ENCODE measurements at places on chromosomes 6 and 20.

DNA sequence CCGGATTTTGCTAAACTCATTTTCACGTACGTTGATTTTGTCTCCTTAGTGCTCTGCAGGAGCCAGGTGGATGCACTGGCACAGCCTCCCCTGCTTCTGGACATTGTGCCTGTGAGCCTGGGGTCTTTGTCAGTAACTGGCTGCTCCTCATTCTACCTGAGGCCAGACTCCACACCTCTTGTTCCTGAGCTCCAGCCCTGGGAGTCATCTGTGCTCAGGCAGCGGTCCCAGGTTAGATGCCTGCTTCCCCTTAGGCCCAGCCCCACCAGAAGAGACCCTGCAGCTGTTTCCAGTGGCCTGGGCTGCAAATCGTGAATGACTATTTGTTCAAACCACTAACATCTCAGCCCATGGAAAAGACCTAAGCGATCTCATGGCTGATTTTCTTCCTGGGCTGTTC is 129.1 kb downstream of the ERMARD start:
- DNase-seq = no peak

- no peak for DNase-seq
These were observed 87.3 kb downstream of the PTPN1 start for GRCh38 chr20:50597406-50597969.

DNA sequence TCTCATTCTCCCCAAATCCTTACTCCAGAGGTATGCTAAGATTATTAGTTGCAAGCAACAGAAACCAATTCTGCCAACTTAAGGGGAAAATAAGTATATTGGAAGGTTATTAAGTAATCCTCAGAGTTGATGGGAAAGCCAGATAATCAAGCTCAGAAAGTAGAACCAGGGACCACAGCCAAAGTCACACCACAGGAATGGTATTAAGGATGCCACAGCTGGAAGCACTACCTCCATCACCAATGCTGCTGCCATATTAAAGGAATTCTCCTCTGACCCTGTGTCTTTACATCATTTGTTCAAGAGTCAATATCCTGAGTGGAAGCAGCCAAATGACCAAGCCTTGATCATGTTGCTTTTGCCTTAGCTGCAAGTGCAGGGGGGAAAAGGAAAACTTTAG is 9.9 kb downstream of the PROCR start:
- no peak for DNase-seq

DNA sequence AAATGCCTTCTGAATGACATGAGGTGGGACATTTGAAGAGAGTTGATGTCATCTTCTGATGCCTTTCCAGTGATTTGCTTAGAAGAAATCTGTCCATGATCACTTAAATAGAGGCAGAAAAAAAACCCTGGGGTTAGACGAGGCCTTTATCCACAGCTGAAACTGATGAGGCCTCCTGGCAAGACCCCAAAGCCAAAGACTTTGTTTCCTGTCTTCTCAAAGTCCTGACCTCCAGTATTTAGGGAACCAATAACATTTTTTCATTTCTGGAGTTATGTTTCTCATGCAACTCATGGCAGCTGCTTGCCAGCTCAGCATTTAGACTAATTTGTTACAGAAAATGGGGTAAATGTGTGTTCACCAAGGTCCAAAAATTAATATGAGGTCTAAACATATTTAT is 248.0 kb upstream of the PRDM1 start:
- no peak for DNase-seq

DNA sequence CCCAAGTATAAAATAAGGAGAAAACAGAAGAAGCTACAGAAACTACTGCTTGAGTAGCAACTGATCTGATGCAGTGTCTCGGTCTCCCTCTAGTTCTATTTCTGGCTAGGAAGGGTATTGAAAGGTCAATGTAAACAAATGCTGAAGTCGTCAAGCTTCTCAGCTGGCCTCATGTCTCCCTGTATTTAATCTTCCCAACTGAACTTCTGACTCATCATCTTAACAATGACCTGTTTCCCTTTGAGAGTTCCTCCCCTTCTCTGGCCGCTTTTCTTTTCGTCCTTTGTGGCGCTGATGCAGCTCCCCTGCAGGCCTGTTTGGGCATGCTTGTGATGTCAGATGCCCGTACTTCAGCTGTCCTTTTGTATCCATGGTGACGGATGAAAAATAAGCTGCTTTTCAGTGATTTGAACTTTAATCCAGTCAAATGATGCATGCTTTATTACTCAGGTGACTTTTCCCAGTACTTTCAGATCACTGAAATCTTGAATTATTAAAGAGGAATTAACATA is 7.8 kb upstream of the LCA5 start:
- peak; percentile 97 for DNase-seq

GRCh38 chr6:142699391-142699790 is 245.6 kb downstream of the HIVEP2 start:
- no peak for DNase-seq

DNA sequence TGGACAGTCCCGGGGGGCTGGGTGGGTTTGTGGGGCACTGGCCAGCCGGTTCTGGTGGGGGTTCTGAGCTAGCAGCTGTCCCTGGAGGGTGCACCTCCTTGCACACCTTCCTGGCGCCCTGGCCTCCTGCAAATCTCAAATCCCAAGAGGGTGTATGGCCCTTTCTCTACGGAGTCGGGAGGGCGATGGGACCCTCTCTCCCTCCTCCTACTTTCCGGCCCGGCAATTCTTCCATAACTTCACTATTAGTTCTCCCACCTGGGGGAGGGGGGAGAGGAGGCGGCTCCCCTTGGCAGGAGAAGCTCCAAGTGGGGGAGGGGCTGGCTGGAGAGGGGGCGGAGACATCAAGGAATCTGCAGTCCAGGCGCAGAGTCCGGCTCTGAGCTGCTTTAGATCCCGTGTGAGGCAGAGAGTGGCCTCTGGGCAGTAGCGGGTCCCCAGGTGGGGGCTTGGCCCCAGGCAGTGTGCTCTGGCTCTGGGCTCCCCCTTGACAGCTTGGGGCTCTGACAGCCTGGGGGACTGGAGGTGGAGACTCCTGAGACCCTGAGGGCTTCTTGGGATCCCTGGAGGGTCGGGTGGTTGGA is 1.4 kb upstream of the LAMA5 start:
- peak; percentile 92 for DNase-seq

DNA sequence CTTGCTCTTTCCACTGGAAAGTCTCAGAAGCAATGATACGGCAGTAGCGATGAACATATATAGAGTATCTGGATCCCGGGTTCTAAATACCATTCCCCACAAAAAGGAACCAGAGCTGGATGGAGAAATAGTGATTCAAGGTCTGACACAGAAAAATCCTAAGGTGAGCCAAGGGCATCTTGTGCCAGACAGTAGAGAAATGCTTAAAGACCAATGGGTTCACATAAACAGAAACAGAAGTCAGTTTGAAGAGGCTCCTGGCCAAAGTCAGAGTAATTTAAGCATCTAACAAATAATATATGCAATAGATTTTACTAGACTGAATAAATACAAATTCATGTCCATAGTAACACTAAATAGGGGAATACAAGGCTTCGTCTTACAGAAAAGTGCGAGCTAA is 54.7 kb downstream of the RGS17 start:
- no peak for DNase-seq

DNA sequence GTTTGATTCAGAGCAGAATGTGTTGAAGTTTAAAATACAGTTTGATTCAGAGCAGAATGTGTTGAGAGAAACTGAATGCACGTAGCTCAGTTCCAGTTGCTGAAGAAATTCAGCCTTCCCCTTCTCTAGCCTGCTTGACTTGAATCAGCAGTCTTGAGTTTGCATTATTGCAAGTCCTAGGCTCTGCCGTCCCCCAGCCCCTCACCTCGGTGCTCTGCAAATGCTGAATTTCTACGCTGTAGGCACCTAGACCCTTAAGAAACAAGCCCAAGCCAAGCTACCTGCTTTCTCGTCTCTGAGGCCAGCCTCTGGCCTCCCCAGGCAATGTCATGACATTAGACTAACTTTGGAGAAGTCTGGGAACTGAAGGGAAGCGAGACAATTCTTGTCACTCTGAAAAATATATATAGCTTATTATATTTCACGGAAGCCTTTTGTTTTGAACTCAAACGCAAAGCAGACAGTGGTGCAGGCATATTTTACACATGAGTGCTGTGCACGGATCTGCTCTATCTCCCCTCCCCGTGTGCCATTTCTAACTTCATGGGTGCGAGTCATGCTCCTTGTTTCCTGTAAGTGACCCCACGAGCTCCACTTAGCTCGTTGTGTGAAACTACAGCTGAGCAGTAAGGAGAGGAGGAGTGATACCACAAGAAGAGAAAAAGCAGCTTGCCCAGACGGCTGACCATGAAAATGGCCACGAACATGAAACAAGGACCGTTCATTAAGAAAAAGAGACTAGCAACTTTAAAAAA is 71.4 kb upstream of the DUSP22 start:
- peak; percentile 74 for DNase-seq

GRCh38 chr20:59211208-59211765 is 47.7 kb downstream of the ZNF831 start:
- DNase-seq = no peak

DNA sequence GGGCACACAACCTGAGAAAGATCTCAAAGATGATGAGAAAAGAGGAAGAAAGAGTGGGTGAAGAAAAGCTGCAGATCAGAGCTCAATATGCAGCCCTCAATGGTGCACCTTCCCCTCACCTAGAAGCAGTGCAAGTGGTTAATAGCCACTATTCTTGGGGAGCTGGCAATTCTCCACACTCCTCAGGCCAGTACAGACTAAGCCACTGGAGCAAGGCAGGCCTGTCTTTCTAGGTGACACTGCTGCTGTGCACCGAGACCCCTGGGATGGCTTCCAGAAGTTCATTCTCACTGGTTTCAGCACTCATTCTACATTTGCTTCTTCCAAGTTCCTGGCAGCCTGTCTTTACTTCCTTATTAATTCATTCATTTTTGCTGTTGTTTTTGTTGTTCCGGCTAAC is 973.3 kb downstream of the KIF16B start:
- DNase-seq = no peak

DNA sequence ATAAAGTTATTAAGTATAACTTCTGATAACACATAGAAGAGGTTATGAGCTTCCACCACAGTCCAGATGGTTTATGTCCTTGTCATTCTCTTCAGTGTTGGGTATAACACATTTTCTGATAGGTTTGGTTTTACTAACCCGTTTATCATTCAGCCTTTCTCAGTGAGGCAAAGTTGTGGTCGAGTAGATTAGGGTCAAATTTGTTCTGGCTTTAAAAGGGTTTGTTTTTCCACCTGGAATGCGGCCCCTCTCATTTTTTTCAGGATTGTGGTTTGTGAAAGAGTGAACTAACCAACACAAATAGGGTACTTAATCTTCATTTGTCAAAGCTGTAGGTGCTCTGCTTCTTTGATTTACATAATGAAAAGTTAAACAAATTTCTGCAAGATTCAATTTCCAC is 204.2 kb upstream of the ASCC3 start:
- peak; percentile 75 for DNase-seq

DNA sequence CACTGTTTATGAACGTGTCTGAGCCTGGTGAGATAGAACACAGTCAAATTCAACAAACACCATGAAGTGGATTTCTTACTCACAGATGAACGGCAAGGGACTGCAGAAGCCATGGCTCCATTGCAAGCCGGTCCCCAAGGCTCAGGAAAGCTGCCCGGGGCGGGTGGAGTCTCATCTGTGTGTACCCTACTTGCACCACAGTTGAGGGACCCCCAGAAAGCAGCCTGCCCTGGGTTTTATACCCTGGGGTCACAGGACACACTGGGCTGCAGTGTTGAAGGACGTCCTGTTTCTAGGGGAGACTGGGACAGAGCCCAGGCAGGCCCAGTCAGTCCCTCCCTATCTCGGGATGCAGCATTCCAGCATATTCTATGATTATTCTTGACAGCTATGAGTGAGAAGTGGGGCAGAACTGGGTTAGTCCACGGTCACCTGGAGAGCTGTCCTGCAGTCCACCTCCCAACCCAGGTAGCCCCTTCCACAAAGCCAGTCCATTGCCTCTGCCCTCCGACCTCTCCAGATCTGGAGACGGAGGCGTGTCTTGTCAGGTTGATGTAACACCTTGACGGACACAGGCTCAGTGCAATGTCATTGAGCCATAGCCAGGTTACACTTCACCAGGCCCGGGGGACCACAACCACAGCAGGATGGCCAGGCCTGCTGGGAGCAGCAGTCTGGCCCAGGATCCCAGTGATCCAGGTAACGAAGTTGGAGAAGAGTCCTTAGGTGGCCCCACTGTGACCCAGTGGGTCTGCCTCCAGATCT is 35.5 kb downstream of the WRNIP1 start:
- DNase-seq = no peak

DNA sequence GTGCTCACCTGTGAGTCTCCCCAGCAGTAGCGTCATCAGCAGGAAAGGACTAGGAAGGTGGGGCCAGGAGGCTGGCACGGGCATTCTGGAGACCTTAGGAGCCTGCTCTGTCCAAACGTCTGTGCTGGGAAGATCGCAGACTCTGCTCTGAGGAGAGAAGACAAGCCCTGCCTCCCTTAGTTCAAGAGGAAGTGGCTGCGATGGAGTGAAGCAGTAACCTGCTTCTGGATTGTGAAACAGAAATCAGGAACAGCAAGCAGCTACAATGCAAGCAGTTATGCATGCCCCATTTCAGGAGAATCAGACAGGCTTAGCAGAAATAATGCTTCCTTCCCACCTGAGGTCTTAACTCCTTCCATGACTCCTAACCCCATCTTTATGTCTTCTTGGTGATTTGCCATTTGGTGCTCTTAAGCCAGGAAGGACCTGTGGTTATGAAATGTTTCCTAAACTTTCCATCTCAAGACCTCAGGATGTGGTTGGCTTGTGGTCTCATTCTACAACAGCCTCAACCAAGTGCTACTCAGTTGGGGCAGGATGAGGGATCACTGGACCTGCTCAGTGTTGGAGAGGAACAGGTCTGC is at the start of gene SIRPB1:
SIRPB1 (minus strand) TSS at position 149 of the 584 bp plus-strand sequence; CDS start at position 84, 65 bp downstream.
- DNase-seq = no peak

GRCh38 chr6:163288066-163288465 is 126.5 kb upstream of the QKI start:
- DNase-seq = no peak

GRCh38 chr20:3088031-3088430 is 3.5 kb upstream of the AVP start:
- no peak for DNase-seq

DNA sequence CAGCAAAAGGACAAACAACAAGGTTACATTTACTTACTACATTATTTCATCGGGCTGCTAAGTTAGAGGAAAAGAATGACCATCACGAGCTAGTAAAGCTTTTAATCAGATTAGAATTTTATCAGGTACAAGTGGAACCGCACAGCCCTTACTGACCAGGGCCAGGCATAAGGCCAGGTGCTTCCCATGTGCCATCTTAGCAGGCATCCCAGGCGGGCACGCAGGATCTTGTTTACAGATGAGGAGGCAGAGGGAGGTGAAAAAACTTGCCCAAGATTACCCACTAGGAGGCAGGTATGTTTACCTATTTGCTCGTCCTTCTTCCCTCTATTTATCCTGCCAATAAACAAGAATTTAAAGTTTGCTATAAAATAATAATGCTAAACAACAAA is 10.7 kb downstream of the EZR start:
- DNase-seq = peak; percentile 46

All from islet precursor cell (in vitro differentiated cells).